Upper lobe of right lung (tissue), 1 donor: ENCODE measurements at places on chromosomes 13 and 19.

GRCh38 chr13:111401755-111402154, 81.3 kb downstream of the TEX29 start:
- peak; percentile 34 for DNase-seq

DNA sequence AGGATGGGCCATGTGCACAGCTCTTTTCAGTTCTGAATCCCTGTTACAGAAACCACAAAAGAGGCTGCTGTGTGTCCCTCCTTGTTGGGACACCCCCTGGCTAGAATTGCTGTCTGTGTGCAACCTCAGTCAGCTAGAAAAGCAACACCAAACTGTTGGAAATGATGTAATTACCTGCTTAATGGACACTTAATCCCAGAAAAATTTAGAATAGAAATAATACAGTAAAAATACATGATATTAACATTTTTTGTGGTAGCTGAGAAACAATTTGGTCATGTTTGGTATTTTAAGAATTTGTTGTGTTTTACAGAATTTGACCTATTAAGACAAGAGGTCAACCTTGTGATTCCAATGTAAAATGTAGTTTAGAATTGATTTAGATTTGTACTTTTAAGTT, 46.8 kb downstream of the FAM124A start:
- no peak for DNase-seq

DNA sequence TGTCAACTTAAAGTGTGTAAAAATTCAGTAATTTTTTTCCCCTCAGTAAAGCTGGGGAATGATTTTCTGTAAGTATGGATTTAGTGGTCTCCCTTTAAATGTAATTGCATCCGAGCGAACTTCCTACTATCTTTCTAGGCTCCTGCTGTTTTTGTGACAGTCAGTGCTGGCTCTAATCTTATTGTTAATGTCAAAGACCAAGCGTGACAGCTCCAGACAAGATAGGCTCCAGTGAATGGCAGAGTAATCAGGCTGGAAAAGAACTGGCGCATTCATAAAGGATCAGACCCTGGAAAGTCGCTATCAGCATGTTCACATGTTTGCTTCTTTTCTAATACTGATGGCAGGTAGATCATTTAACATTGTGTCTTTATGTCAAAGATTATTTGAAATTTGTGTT, 908.0 kb upstream of the ATXN8OS start:
- no peak for DNase-seq

GRCh38 chr19:38701455-38702063, 42.7 kb downstream of the CAPN12 start:
- DNase-seq = peak; percentile 57

- DNase-seq = no peak
These were observed 579 bp downstream of the CPT1C start for GRCh38 chr19:49691243-49692146.

DNA sequence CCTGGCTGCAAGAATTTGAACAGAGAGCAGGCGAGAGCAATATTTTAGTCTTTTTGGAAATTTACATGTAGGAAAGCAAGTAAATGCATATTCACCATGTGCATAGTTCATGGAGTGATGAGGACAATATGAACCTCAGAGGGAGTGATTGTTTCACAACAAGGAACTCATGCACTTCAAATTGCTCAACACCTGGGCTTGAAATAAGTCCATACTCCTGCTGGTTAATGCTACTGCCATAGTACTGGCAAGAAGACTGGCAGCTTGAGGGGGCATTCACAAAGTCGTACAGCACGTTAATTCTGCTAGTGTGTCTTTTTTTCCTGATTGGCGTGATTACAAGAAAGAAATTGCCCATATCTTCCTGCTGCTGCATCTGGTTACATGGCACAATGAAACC, 267.6 kb downstream of the PCDH17 start:
- no peak for DNase-seq

DNA sequence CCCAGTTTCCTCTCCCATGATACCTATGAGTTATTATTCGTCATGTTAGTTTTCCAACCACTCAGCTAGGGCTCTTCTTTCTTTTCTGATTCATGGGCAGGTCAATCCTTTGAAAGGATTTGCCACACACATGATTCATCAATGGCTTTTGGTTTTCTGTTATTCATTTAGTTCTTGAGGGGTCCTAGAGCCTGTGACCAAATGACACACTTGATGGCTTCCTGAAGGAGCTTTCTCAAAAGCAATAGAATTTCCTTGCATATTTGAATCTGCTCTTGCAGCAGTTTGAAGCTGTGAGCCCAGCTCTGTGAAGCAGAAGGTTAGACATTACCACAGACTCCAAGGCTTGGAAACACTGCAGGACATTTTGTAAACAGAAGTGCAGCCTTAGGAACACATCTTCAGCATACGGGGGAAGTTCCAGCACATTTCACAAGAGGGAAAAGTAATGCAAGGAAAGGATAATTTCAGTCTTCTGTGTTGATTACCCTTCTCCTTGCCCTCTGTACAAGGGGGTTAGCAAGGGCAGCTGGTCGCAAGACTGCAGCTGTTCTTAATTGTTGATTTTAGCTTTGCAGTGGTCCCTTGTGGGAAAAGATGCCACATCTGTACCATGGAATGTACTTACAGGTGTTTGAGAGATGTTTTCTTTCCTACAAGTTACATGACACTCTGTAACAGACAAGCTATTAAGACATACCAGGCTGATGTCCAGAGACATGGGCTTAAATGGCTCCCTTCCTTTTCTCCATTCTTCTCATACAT, 338.6 kb downstream of the KCNRG start:
- no peak for DNase-seq

DNA sequence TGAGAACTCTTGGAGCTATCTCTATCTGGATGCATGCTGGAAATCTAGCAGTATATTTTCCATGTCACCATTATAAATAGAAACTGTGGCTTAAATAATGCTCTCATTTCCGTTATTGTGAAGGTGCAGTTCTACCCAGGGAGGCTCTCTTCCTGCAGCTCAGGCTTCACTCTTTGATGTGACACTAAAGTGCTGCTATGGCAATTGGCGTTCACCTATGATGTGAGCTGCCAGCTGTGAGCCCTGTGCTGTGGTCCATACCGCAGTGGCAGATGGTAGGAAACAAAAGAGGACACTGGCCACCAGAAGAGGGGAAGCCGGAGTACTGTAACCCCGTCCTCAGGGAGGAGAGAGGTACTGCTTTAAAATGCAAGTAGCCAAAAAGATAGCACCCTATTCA, 40.6 kb upstream of the ZNF681 start:
- DNase-seq = no peak

- DNase-seq = no peak
These were observed 11.9 kb upstream of the SULT2B1 start for GRCh38 chr19:48540110-48540509.

- DNase-seq = no peak
These were observed 1108.8 kb upstream of the PCDH20 start for GRCh38 chr13:62524498-62524897.

GRCh38 chr13:26412936-26413716, 144.4 kb upstream of the WASF3 start:
- DNase-seq = no peak

DNA sequence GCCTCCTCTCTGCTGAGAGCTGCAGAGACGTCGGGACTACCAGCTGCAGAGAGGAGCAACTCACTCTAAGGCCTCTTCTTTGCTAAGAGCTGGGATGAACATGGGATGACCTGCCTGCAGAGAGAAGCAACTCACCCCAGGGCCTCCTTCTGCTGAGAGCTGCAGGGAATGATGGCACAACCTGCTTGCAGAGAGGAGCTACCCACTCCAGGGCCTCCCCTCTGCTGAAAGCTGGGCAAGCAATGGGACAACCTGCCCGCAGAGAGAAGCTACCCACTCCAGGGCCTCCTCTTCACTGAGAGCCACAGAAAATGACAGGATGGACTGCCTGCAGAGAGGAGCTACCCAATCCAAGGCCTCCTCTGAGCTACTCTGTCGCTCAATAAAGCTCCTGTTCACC, 6.9 kb upstream of the MLLT1 start:
- DNase-seq = no peak

- no peak for DNase-seq
These were observed 81.0 kb downstream of the NUFIP1 start for GRCh38 chr13:44908266-44908665.

- no peak for DNase-seq
These were observed 117.0 kb upstream of the POSTN start for GRCh38 chr13:37715606-37716015.

- no peak for DNase-seq
These were observed 256.6 kb downstream of the NBEA start for GRCh38 chr13:35198613-35199200.

DNA sequence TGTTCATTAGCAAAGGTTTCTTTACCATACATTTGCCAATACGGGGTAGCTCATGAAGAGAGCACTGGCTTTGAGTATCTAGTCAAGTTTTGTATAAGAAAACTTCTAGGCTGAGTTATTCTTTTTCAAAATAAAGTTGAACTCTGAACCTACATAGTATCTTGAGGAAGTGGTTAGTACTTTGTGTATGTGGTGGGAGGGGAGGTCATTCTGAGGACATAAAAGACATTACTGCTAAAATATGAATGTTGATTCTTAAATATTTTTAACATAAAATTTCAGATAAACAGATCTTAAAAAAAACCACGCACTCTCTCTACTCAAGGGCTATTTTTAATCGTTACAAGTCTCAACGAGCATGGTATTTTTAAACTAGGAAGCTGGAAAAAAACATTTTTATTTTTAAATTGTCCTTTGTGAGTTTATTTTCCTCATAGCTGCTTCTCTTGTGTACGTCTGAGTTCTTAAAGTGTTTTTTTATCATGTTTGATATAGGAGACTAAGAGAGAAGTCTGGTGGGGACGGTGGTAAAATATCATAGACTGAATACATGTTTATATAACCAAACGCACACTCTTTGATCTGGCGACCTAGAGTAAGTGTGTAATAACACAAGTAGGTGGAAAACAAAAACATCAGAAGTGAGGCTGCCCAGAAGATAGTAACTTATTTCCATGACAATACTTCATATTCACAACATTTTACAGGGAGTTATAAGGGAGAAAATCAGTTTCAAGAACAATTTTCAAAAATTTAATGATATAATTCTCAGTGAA, 118.0 kb upstream of the POSTN start:
- no peak for DNase-seq

GRCh38 chr19:47253467-47253881, 2.9 kb upstream of the CCDC9 start:
- DNase-seq = no peak

GRCh38 chr13:51978796-51979556, 32.3 kb downstream of the ATP7B start:
- no peak for DNase-seq

DNA sequence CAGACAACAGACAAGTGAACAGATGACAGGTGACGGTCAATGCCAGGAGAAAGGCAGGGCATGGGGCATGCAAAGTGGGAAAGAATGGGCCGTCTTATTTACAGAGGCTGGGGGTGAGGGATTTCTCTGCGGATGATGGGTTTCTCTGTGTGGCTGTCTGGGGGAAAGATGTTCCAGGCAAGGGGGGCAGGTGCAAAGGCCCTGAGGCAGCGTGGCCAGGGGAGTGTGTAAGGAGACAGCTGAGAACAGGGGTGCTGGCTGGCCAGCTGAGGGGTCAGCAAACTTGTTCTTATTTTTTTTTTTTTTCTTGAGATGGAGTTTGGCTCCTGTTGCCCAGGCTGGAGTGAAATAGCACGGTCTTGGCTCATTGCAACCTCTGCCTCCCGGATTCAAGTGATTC, 21.8 kb upstream of the RANBP3 start:
- no peak for DNase-seq

- peak; percentile 74 for DNase-seq
These were observed 30.0 kb downstream of the VAV1 start for GRCh38 chr19:6802336-6803035.

GRCh38 chr19:9566729-9567128, 17.6 kb downstream of the ZNF121 start:
- no peak for DNase-seq

GRCh38 chr19:58569943-58570670, 3.0 kb downstream of the MZF1 start:
- peak; percentile 57 for DNase-seq

- no peak for DNase-seq
These were observed 795 bp upstream of the ABCA7 start for GRCh38 chr19:1038978-1039645.

DNA sequence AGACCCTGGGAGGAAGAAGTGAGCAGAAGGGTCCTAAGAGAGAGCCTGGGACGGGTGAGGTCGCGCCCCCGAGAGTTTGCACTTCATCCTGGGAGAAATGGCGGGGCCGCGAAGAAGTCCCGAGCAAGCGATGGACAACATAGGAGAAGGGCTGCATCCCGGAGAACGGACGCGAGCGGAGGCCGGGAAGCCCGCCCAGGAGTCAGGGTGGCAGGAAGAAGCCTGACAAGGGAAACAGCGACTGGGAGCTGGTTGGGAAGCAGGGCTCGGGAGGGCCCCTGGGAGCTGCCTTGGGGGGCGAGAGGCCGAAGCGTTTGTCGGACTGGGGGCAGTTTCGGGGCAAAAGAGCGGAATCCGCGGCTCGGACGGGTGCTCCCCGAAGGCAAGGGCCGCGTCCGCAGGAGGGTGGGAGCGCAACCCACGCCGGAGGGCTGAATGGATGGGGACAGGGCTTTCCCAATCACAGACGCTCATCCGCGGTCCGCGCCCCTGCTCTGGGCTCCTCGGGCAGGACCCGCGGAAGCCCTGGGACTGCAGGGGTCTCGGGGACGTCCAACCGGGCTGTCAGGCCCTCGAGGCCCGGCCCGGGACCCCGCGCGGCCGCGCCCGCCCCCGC, 469 bp downstream of the ABHD17A start:
- DNase-seq = no peak

DNA sequence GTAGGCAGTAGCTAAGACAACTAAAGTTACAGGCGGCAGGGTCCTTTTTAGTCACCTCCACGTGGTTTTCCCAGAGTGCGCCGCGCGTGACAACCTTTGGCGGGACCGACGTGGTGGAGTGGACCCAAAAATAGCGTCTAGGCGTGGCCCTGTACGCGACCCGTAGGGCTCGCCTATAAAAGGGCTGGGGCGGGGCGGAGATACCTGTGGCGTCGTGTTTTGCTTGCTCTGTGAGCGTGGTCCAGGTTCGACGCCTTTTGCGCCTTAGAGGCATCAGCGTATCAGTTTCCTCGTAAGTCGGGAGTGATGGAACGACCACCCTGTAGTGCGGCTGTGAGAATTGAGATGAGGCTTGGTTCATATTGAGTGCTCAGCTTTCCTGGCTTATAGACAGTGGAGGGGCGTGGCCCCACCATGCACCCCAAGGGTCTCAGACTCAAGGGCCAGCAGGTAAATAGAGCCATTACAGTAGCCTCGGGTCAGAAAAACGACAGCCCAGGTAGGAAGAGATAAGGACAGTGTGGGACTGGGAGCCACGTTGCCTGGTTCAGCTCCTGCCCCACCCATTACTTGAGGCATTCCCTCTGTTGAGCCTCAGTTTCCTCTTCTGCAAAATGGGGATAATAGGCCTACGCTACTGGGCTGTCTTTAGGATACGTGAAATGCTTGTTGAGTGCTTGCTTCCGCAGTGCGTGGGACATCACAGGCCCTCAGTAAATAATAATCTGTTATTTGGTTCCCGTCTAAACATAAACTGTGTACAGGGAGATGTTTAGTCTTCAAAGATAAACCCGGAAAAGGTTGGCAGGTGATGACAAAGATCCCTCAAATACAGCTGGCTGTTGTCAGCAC, 693 bp upstream of the TMED1 start:
- peak; percentile 94 for DNase-seq
